A549 treated with Mapracorat at 1 μM for 4 hours (cell line): ENCODE measurements at places on chromosomes 3 and 15. TPM values are rescaled to one million over a fixed set of nuclear protein-coding genes. Genes with fewer than 3 reads are reported as not detected.

Gene PRR23E
- not detected in 5 replicates for total RNA-seq

Gene GCHFR
- total RNA-seq: 6.7 to 8.7 TPM (median 7.4 TPM) in 5 replicates

Gene HACD2
- total RNA-seq: 30.2 to 34.5 TPM (median 33.9 TPM) in 5 replicates

Gene SLC51A
- total RNA-seq: not detected in 5 replicates

Gene CCR3
- total RNA-seq: not detected in 5 replicates

Gene APOD
- 0.86 to 1.1 TPM (median 0.97 TPM) in 5 replicates for total RNA-seq

Gene OPA1
- total RNA-seq: 25.3 to 32.7 TPM (median 29.5 TPM) in 5 replicates
